Vagina (tissue), 2 donors: ENCODE measurements at places on chromosomes 16 and 17.

- peaks cover 48% of the 10 kb centered on the region for H3K4me1 ChIP-seq
- H3K27ac ChIP-seq = peak overlapping the region; percentile 95
- peak overlapping the region; percentile 66 for H3K4me3 ChIP-seq
Measured at GRCh38 chr17:28950017-28950751, 1.1 kb downstream of the PHF12 start.

DNA sequence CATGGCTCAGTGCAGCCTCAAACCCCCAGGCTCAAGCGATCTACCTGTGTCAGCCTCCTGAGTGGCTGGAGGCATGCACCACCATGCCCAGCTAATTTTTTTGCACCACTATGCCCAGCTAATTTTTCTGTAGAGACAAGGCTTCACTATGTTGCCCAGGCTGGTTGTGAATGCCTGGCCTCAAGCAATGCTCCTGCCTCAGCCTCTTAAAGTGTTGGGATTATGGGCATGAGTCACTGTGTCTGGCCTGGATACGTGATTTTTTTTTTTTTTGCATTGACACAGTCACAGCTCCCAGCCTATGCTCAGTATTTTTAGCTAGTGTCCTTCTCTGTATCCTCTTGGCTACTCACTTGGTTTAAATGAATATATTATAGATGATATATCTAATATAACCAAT, 377.0 kb upstream of the TNRC6C start:
- H3K27ac ChIP-seq = no peak overlapping the region
- DNase-seq = no peak
- H3K27me3 ChIP-seq = no peaks in the 10 kb centered on the region
- no peak overlapping the region for H3K4me3 ChIP-seq
- no peaks in the 10 kb centered on the region for H3K4me1 ChIP-seq

- H3K27me3 ChIP-seq = no peaks in the 10 kb centered on the region
- H3K36me3 ChIP-seq = no peaks in the 10 kb centered on the region
- DNase-seq = no peak
- H3K4me1 ChIP-seq = peaks cover 48% of the 10 kb centered on the region
Measured at GRCh38 chr17:36485805-36486203, 677 bp upstream of the ZNHIT3 start.

- no peaks in the 10 kb centered on the region for H3K36me3 ChIP-seq
- H3K4me3 ChIP-seq = no peak overlapping the region
- peak; percentile 72 for DNase-seq
- H3K4me1 ChIP-seq = no peaks in the 10 kb centered on the region
- H3K27ac ChIP-seq = no peak overlapping the region
Measured at GRCh38 chr17:57699751-57700219, 45.3 kb downstream of the CCDC182 start.

- peaks cover 34% of the 10 kb centered on the region for H3K4me1 ChIP-seq
- H3K4me3 ChIP-seq = no peak overlapping the region
- no peak for DNase-seq
- no peaks in the 10 kb centered on the region for H3K27me3 ChIP-seq
- no peaks in the 10 kb centered on the region for H3K36me3 ChIP-seq
- no peak overlapping the region for H3K27ac ChIP-seq
Measured at GRCh38 chr16:30780549-30780948, 6.5 kb downstream of the ZNF629 start.

DNA sequence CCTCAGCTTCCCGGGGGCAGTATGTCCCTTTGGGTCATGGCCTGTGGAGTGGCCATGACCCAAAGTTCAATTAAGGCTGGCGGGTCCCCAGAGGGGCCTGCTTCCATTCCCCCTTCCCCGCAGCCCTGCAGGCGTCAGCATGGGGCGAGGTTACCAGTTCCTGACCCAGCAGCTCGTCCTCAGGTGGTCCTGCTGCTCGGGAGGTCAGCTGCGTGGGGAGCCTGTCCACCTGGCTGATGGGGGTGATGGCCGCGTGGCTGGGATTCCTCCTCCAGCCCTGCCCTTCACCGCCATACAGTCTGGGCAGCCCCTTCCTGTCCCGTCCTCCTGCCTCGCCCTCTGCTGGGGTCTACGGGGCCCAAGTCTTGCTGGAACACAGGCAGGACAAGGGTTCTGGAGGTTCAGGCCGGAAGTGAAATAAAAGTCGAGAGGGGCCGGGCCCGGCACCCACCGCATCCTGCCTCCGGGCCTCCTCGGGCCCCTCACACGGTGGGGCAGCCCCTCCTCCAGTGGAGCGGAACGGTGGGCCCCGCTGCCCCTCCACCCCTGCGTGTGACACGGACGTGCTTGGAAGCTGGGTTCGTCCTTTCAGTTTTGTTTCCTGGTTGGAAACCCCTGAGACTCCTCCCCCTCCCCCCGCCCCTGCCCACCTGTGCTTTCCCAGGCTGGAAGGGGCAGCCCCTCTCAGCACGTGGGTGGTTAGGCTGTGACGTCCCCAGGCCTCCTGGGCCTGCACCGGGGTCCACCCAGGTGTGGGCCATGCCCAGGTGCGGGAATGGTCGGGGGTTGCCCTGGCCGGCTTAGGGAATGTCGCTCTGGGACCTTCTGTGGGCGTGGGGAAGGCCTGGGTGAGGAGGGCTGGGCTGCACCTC, 6.8 kb downstream of the UBALD2 start:
- H3K36me3 ChIP-seq = peaks cover 13% of the 10 kb centered on the region
- DNase-seq = no peak
- no peaks in the 10 kb centered on the region for H3K27me3 ChIP-seq

- no peak for DNase-seq
- no peak overlapping the region for H3K4me3 ChIP-seq
- no peaks in the 10 kb centered on the region for H3K27me3 ChIP-seq
- no peak overlapping the region for H3K27ac ChIP-seq
Measured at GRCh38 chr16:65061935-65062518, 59.8 kb downstream of the CDH11 start.

DNA sequence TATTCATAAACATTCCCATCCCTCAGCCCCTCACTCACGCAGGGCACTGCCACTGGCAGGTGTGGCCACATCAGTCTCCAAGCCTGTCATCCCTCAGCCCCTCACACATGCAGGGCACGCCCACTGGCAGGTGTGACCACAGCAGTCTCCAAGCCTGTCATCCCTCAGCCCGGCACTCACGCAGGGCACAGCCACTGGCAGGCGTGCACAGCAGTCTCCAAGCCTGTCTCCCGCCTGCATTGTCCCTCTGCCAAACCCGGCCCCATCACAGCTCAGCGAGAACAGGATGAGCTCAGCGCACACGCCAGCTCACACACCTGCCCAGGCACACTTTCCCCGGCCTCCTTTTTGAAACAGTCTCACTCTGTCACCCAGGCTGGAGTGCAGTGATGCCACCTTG, 11.4 kb upstream of the KREMEN2 start:
- no peaks in the 10 kb centered on the region for H3K27me3 ChIP-seq
- no peak overlapping the region for H3K4me3 ChIP-seq
- no peak for DNase-seq
- H3K4me1 ChIP-seq = no peaks in the 10 kb centered on the region

GRCh38 chr17:1058423-1059130, 61.6 kb downstream of the TIMM22 start:
- H3K4me1 ChIP-seq = peaks cover 4% of the 10 kb centered on the region
- peaks cover 65% of the 10 kb centered on the region for H3K36me3 ChIP-seq
- no peak overlapping the region for H3K4me3 ChIP-seq
- no peak for DNase-seq
- no peaks in the 10 kb centered on the region for H3K27me3 ChIP-seq

DNA sequence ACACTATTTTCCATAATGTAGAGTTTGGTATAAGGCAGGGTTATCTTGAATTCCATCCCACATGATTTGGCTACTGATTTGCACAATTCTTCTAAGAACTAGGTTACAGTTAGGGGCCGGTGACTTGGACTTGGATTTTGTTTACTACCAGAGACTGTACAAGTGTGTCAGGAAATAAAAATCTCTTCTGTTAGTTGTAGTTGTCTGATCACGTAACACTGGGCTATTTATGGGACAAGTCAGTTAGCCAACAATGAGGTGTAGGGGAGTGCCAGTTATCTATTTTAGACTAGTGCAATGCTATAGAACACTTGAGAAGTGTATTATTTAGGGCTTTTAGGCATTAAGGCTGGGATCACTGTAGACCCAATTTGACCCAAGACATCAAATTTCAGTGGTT, 39.7 kb upstream of the GHDC start:
- DNase-seq = no peak
- no peak overlapping the region for H3K27ac ChIP-seq
- no peaks in the 10 kb centered on the region for H3K36me3 ChIP-seq
- peaks cover 22% of the 10 kb centered on the region for H3K4me1 ChIP-seq
- H3K4me3 ChIP-seq = no peak overlapping the region

- no peaks in the 10 kb centered on the region for H3K27me3 ChIP-seq
- H3K27ac ChIP-seq = no peak overlapping the region
- H3K4me1 ChIP-seq = peaks cover 35% of the 10 kb centered on the region
- DNase-seq = no peak
Measured at GRCh38 chr16:49661465-49662187, 194.3 kb downstream of the ZNF423 start.

GRCh38 chr16:77393955-77394354, 40.9 kb downstream of the ADAMTS18 start:
- DNase-seq = no peak
- no peaks in the 10 kb centered on the region for H3K36me3 ChIP-seq
- no peaks in the 10 kb centered on the region for H3K4me1 ChIP-seq
- H3K27ac ChIP-seq = no peak overlapping the region
- H3K4me3 ChIP-seq = no peak overlapping the region
- no peaks in the 10 kb centered on the region for H3K27me3 ChIP-seq

DNA sequence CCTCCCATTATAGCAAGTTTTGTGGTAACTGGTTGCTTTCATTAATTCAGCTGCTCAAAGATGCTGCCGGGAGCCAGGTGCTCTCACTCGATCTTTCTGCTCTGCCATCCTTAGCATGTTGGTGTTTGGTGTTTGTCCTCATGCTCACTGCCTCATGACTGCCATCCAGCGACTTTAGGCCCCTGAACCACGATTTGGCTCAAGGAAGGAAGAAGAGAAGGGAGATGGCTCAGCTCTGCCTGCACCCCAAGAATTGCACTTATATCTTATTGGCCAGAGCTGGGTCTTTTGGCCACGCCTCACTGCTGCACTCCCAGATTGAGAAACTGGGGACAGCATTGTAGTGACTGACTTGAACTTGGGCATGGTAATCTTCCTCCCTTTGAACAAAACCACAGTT, 52.7 kb downstream of the ARSG start:
- H3K36me3 ChIP-seq = no peaks in the 10 kb centered on the region
- no peak for DNase-seq
- H3K4me3 ChIP-seq = no peak overlapping the region

DNA sequence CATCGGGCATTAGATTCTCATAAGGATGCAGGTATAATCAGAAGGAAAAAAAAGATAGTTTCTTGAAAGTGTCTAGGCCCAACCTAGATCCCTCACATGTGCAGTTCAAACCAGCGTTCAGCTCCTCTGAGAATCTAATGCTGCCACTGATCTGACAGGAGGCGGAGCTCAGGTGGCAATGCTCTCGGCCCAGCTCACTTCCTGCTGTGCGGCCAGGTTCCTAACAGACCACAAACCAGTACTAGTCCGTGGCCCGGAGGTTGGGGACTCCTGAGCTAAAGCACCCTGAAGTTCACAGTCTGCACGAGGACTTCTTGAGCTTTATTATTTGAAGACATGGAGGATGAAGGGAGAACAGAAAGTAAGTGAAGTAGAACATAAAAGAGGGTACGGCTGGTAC, 16.8 kb downstream of the SMCR8 start:
- no peak overlapping the region for H3K27ac ChIP-seq
- peaks cover 60% of the 10 kb centered on the region for H3K36me3 ChIP-seq
- no peak for DNase-seq
- no peaks in the 10 kb centered on the region for H3K27me3 ChIP-seq
- no peak overlapping the region for H3K4me3 ChIP-seq

- H3K27ac ChIP-seq = no peak overlapping the region
- DNase-seq = no peak
- no peak overlapping the region for H3K4me3 ChIP-seq
- H3K27me3 ChIP-seq = no peaks in the 10 kb centered on the region
- H3K36me3 ChIP-seq = no peaks in the 10 kb centered on the region
- peaks cover 11% of the 10 kb centered on the region for H3K4me1 ChIP-seq
Measured at GRCh38 chr16:27199235-27199586, 4.1 kb upstream of the KDM8 start.

DNA sequence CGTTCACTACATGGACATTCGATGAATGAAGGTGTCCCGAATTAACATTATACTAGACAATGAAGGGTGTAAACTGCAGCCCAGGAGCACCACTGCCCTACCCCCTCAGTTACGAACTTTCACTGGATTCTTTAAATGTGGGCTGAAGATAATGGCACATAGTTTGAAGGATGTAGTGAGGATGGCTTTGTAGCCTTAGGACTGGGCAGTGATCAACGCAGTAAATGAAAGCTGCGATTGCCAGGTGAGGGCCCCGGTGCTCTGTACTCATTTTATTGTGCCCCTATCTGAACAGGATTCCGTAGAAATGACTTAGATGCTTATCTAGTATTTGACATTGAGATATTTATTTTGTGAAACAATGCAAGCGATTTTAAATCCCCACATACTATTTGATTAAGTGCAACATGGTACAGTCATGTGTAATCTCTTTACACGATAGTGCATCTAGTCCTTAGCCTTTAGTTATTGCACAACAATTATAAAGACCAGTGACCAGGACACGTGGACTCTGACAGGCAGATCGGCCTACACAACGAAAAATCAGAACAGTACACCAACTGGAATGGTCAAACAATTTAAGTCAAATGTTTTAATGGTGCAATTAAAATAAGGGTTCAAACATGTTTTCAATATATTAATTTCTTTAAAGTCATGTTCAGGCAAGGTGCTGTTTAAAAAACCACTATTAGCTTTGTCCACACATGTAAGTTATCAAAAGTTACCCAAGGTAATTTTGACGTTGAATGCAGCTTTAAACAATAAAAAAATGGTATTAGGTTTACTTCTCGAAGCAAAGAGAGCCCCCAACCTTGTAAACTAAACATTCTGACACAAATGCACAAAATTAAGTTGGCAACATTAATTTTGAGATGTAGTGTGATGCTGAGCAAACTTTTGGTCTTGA, 17.4 kb upstream of the ERN1 start:
- peak overlapping the region; percentile 98 for H3K27ac ChIP-seq
- peak overlapping the region; percentile 85 for H3K4me3 ChIP-seq
- no peaks in the 10 kb centered on the region for H3K27me3 ChIP-seq
- no peaks in the 10 kb centered on the region for H3K36me3 ChIP-seq
- DNase-seq = no peak
- peaks cover 27% of the 10 kb centered on the region for H3K4me1 ChIP-seq

DNA sequence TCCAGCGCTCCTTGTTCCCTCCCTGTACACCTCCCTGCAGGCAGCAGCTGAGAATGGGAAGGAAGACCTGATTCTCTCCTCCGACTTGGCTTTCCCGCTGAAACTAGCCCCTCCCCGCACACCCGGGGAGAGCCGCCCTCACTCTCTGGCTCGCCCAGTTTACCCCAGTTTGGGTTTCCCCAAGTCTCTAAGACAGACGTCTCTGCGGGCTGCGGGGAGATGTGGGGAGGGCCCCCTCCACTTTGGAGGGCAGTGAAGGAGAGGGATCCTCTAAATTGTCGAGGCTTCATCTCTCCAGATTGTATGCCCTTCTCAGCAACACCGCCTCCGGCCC, 797 bp downstream of the GRB7 start:
- H3K4me1 ChIP-seq = peaks cover 47% of the 10 kb centered on the region
- no peak for DNase-seq
- no peaks in the 10 kb centered on the region for H3K36me3 ChIP-seq
- peak overlapping the region; percentile 95 for H3K27ac ChIP-seq
- H3K27me3 ChIP-seq = no peaks in the 10 kb centered on the region
